ENCODE measurements at places on chromosomes 12 and 14. TPM values are rescaled to one million over a fixed set of nuclear protein-coding genes. Genes with fewer than 3 reads are reported as not detected.

DNA sequence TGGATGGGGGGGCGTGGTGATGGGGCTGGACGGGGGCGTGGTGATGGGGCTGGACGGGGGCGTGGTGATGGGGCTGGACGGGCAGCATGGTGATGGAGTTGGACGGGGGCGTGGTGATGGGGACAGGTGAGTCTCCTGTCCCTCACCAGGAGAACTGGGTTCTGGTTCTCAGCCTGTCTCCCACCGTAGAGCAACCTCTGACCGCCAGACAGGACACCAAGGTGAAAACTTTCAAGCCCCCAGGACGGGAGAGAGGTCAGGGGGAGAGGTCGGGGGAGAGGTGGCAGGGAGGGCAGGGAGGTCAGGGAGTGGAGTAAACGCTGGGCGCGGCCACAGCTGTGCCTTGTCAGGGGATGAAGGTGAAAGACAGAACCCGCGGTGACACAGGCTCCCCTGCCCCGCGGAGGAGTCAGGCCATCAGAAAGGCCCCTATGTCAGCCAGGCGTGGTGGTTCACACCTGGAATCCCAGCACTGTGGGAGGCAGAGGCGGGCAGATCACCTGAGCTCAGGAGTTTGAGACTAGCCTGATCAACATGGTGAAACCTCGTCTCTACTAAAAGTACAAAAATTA, 84.6 kb downstream of the GALNT9 start:
- H3K27me3 ChIP-seq, result peaks cover 13% of the 10 kb centered on the region
- H3K27ac ChIP-seq, result no peak overlapping the region
- DNase-seq, result no peak
- H3K4me1 ChIP-seq, result no peaks in the 10 kb centered on the region
- H3K4me3 ChIP-seq, result no peak overlapping the region
- H3K36me3 ChIP-seq, result no peaks in the 10 kb centered on the region

- peaks cover 44% of the 10 kb centered on the region for H3K4me1 ChIP-seq
- no peaks in the 10 kb centered on the region for H3K36me3 ChIP-seq
- DNase-seq, result peak; percentile 80
- H3K27ac ChIP-seq, result no peak overlapping the region
- no peak overlapping the region for H3K4me3 ChIP-seq
These were observed 13.7 kb upstream of the LHX5 start for GRCh38 chr12:113485330-113485729.

DNA sequence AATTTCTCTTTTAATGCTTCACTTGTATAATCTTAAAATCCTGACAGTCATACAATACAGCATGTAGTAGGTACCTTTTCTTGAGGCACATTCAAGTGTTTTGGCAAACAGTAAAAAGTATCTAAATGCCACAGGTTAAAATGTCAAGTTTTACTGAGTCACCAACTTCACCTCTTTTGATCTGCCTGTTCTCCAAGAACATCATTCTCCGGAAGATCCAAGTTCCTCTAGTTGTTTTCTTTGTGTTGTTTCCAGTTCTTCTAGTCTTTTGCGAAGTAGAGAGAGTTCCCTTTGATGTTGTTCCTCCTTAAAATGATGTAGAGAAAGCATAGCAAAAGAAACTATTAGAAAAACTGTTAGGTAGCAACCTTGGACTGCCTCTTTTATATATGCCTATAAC, 151.1 kb downstream of the CEP83 start:
- DNase-seq, result no peak
- no peak overlapping the region for H3K4me3 ChIP-seq
- H3K4me1 ChIP-seq, result peaks cover 30% of the 10 kb centered on the region
- peaks cover 42% of the 10 kb centered on the region for H3K36me3 ChIP-seq
- H3K27me3 ChIP-seq, result no peaks in the 10 kb centered on the region

- H3K4me3 ChIP-seq, result no peak overlapping the region
- no peaks in the 10 kb centered on the region for H3K4me1 ChIP-seq
- no peaks in the 10 kb centered on the region for H3K27me3 ChIP-seq
These were observed 48.9 kb downstream of the AMN start for GRCh38 chr14:102971314-102971713.

DNA sequence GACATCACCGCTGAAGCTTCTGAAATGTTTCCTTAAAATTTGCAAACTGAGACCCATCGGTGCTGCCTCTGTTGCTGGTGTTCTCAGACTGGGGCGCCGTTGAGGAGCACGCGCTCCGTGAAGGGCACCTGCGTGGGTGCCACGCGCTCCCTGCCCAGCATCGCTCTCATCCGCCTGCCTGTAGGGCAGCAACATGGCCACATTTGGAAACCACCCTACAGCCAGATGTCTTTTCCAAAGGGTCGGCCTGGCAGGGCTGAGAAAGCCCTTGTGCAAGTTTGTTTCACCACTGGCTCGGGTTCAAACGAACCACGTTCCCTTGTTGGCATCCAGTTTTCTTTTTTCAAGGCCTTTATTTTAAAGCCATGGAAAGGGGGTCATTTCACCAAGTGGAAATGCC, 13.9 kb downstream of the ADGRD1 start:
- no peak overlapping the region for H3K4me3 ChIP-seq
- H3K27me3 ChIP-seq, result no peaks in the 10 kb centered on the region
- DNase-seq, result no peak
- no peaks in the 10 kb centered on the region for H3K4me1 ChIP-seq

DNA sequence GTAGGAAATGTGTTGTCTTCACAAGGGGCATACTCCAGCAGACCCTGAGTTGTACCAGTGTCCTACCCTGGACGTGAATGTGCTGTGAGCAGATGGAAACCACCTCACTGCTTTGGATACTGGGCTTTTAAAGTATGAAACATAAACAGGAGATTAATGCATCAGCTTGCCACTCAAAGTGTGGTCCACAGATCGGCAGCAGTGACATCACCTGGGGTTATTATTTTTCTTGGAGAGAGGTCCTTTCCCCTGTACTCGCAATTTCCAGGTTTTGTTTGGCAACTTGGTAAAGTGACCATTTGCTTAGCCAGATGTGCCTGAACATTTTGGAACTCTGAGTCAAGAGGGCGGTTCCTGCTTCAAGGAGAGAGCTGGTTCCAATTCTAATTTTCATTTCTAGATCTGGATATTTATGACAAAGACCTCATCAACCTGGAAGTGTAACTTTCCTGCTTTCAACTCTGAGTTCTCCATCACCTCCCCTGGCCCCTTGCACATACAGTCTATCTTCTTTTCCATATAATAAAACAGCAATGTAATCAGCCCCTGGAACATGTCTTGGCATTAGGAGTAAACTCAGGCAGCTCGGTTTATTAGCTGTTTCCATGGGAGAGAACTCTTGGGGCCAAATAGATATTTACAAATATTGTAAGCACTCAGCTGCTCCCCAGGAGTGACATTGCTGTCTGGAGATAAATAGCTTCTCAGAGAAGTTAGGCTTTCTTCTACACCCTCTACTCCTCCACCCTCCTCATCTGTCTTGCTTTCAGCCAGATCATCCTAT, 237.0 kb upstream of the TBX3 start:
- H3K4me1 ChIP-seq, result no peaks in the 10 kb centered on the region
- H3K27ac ChIP-seq, result no peak overlapping the region
- H3K4me3 ChIP-seq, result no peak overlapping the region
- H3K27me3 ChIP-seq, result no peaks in the 10 kb centered on the region

DNA sequence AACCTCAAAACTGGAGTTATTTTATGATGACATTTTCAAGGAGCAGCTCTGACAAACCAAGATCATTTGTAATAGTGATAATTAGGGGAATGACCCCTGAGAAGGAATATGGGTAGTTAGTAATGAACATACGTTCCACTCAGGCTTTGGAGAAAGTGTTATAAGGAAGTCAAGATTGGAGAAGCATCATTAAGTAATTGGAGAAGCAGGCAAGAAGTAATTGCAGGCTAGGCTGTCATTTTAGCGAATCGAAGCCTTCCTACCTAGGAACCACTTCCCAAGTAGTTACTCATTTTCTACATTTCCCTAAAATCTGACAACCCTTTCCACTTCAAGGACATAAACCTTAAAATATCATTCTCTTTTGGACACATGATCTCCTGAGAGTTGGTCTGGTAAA, 1.2 kb downstream of the EDDM3B start:
- DNase-seq, result no peak
- no peak overlapping the region for H3K27ac ChIP-seq
- peaks cover 49% of the 10 kb centered on the region for H3K4me1 ChIP-seq
- no peak overlapping the region for H3K4me3 ChIP-seq
- H3K27me3 ChIP-seq, result peaks cover 40% of the 10 kb centered on the region
- no peaks in the 10 kb centered on the region for H3K36me3 ChIP-seq

GRCh38 chr12:132484891-132485441, 5.0 kb upstream of the FBRSL1 start:
- H3K4me3 ChIP-seq, result no peak overlapping the region
- H3K36me3 ChIP-seq, result no peaks in the 10 kb centered on the region
- peaks cover 84% of the 10 kb centered on the region for H3K27me3 ChIP-seq
- peaks cover 7% of the 10 kb centered on the region for H3K4me1 ChIP-seq
- H3K27ac ChIP-seq, result no peak overlapping the region
- DNase-seq, result no peak

- H3K27me3 ChIP-seq, result no peaks in the 10 kb centered on the region
- peaks cover 51% of the 10 kb centered on the region for H3K4me1 ChIP-seq
- no peak for DNase-seq
These were observed 5.9 kb upstream of the KRT3 start for GRCh38 chr12:52801773-52802172.

DNA sequence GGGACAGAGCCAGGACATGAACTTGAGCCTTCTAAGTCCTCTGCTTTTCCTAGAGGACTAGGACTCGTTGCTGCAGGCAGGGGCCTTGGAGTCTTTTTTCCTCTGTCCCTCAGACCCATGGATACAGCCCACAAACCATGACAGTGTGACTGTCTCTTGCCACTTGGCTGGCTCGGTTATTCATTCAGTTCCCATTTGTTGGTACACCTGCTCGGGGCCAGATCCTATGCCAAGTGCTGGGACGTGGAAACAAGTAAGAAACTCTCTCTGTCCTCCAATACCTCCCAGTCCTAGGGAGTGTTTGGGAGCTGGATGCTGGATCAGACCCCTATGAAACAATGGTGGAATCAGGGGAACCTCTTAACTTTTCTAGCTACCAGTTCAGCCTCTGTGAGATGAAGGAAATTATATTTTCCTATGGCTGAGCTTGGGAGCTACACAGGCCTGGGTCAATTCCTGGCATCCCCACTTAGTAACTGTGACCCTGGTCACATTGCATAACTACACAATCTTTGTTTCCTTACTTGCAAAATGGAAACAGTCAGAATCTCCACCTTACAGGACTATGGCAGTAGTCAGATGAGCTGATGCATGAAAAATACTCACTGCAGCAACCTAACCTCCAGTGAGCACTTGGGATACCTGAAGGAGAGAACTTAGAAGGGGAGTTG, 106.3 kb upstream of the VRK1 start:
- H3K4me3 ChIP-seq, result no peak overlapping the region
- DNase-seq, result no peak
- H3K4me1 ChIP-seq, result peaks cover 13% of the 10 kb centered on the region

GRCh38 chr14:99177046-99177655, 94.8 kb downstream of the BCL11B start:
- no peak for DNase-seq
- H3K36me3 ChIP-seq, result peaks cover 3% of the 10 kb centered on the region
- peak overlapping the region; percentile 88 for H3K27ac ChIP-seq
- H3K4me1 ChIP-seq, result peaks cover 55% of the 10 kb centered on the region
- no peak overlapping the region for H3K4me3 ChIP-seq

- H3K27me3 ChIP-seq, result peaks cover 71% of the 10 kb centered on the region
- H3K4me3 ChIP-seq, result no peak overlapping the region
- H3K4me1 ChIP-seq, result peaks cover 7% of the 10 kb centered on the region
- no peaks in the 10 kb centered on the region for H3K36me3 ChIP-seq
These were observed 9.7 kb downstream of the TNS2 start for GRCh38 chr12:53059434-53060063.

The STRAP gene
- total RNA-seq, result 196 TPM

- H3K4me1 ChIP-seq, result peaks cover 12% of the 10 kb centered on the region
- DNase-seq, result no peak
- H3K27ac ChIP-seq, result peak overlapping the region; percentile 57
- no peaks in the 10 kb centered on the region for H3K36me3 ChIP-seq
- no peak overlapping the region for H3K4me3 ChIP-seq
These were observed 12.7 kb downstream of the GCH1 start for GRCh38 chr14:54889919-54890318.

The TM9SF1 gene
- 29.2 TPM for total RNA-seq

The KRT6C gene
- total RNA-seq, result not detected

DNA sequence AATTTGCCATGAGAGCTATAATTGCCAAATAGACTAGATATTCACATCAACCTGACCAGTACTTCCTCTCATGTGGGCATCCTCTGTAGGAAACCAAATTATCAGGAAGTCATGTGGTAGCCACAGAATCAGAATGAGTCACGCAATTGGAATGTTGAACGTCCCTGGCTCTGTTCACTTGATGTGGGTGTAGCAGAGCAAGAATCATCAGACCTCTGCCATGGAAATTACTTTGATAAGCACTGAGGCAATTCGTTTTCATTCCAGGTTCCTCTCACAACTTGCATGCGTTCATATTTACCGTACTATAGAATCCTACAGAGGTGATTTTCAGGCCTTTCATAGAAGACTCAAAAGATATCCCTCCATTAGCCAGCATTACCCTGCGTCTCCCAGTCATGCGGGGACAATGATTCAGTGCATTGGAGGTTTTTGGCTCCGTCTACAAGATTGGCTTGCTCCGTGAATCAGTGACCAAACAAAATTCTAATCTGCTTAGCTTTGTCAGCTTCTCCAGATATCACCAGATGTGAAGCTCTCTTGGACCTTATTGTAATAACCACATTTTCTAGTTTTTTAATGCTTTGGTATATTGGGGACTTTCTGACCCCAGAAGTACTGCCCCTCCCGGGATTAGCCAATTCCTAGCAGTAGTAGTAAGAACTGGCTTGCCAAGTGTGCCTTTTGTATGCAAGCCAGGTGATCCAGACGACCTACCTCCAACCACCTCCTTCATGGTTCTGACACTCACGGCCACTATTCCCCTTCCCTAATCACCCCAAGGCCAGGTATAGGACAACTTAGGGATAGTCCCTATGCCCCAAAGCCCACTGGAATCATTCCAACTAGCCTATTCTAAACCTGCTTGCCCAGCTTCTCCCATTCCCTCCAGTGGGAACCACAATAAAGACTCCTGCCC, 133.4 kb downstream of the KICS2 start:
- no peaks in the 10 kb centered on the region for H3K27me3 ChIP-seq
- H3K4me3 ChIP-seq, result no peak overlapping the region
- H3K27ac ChIP-seq, result peak overlapping the region; percentile 33
- DNase-seq, result no peak

The LRRC10 gene
- total RNA-seq, result not detected

- peak; percentile 75 for DNase-seq
- H3K27ac ChIP-seq, result no peak within 1 kb of the TSS
- H3K4me3 ChIP-seq, result peak within 1 kb of the TSS; percentile 71
These were observed at the start of gene KCNH3 for GRCh38 chr12:49538510-49539403. TSS of gene KCNH3 (plus strand) at chr12:49539030. CDS start at chr12:49539417, 387 bp downstream.

DNA sequence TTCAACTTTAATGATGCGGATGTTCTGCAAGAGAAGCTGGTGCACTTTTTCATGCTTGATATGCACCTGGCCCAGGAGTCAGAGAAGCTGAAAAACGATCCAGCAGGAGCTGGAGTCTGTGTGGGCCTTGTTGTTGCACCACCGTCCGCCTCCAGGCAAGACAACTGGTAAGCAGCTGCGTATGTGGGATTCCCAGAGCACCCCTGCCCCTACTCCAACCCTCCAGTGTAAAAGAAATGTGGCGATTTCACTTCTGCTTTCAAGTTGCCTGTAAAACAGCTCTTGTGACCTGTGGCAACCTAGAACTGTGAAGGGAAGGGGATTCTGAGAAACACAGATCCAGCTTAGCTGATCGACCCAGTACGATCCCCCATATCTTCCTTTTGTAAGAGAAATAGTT, 154.1 kb upstream of the PELI2 start:
- no peak overlapping the region for H3K4me3 ChIP-seq
- DNase-seq, result no peak
- H3K27me3 ChIP-seq, result no peaks in the 10 kb centered on the region
- no peak overlapping the region for H3K27ac ChIP-seq

The CD163 gene
- total RNA-seq, result 0.77 TPM
